ENCODE measurements at places on chromosomes 1 and 21.

GRCh38 chr1:232995189-232995588 is 44.8 kb downstream of the NTPCR start:
- no peak for DNase-seq

DNA sequence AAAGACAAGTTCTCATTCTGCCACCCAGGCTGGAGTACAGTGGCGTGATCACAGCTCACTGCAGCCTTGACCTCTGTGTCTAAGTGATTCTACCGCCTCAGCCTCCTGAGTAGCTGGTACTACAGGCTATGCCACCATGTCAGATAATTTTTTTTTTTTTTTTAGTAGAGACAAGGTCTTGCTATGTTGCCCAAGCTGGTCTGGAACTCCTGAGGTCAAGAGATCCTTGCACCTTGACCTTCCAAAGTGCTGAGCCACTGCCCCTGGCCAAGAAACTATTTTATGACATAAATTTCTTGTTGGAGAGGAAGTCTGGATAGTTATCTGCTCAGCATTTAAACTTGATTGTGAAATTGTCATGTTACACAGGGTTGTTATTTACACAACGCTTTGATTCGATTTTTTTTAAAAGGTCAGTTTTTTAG is 2.1 kb downstream of the SCCPDH start:
- no peak for DNase-seq

DNA sequence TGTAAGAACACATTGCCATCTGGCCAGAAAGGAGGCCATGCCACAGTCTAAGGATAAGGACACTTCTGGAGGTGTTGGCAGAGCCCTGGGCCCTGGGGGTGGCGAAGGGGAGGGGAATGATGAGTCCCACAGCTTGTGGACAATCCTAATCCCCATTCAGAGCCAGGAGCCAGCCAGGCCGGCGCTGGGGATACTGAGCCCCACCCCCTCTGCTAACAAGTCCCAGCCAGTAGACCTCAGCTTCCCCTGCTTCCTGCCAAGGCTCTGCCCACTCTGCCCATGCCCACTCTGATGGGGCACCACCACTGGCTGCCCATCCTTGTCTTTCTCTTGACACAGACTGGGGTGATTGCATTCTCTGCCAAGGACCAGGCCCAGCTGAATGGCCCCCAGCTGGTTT is 71.9 kb downstream of the NAV1 start:
- DNase-seq, result no peak

DNA sequence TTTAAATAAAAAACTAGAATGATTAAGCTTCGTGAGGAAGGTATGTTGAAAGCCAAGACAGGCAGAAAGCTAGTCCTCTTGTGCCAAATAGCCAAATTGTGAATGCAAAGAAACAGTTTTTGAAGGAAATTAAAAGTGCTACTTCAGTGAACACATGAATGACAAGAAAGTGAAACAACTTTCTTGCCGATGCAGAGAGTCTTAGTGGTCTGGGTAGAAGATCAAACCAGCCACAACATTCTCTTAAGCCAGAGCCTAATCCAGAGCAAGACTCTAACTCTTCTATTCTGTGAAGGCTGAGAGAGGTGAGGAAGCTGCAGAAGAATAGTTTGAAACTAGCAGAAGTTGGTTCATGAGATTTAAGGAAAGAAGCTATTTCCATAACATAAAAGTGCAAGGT is 63.2 kb downstream of the TTC3 start:
- no peak for DNase-seq

DNA sequence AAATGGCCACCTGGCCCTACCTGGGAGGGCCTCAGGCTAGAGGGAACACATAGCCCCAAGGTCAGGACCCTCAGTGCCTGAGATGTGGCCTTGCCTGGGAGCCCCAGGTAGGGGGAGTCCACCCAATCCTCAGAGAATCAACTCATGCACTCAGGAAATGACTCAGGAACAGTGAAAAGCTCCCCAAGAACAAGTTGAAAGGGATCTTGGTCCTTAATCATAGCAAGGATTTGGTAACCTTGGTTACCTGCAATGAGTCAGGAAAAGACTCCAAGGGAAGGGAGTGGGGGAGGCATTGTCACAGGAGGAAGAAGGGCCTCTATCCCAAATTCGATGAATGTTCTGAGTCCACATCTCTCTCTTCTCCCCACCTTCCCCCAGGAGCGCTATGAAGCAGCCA is 17.0 kb downstream of the MAP7D1 start:
- no peak for DNase-seq

DNA sequence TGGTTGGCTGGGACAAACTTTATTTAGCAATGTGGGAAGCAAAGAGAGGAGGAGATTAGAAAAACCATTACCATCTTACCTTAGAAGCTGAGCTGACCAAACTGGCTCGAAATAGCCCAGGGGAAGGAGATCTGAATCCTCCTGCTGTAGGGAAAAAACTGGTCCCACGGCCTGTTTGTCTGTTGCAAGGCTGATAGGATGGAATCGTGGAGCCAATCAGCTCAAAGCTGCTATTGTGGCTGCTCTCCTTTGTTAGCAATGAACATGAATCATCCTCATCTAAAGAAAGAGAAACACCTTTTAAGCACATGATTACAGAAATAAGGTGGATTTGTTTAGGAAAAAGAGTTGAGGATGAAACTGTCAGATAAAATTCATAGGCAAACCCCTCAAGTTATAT is 21.5 kb downstream of the CLSPN start:
- DNase-seq, result no peak

- no peak for DNase-seq
These were observed 217.6 kb downstream of the LTN1 start for GRCh38 chr21:28775071-28775470.

Measured in CD4-positive, alpha-beta T cell treated with Interleukin-4 for 4 hours (primary cell).